ENCODE measurements at places on chromosomes 13 and 19.

DNA sequence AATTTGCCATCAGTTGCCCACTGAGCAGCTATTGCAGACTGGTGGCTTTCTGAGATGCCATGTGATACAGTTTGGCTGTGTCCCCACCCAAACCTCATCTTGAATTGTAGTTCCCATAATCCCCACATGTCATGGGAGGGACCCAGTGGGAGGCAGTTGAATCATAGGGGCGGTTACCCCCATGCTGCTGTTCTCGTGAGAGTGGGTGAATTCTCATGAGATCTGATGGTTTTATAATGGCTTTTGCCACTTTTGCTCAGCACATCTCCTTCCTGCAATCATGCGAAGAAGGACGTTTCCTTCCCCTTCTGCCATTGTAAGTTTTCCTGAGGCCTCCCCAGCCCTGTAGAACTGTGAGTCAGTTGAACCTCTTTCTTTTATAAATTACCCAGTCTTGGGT, 34.8 kb upstream of the ANKRD10 start:
- DNase-seq, result no peak

GRCh38 chr13:107258599-107259187, 690.8 kb upstream of the ARGLU1 start:
- no peak for DNase-seq

DNA sequence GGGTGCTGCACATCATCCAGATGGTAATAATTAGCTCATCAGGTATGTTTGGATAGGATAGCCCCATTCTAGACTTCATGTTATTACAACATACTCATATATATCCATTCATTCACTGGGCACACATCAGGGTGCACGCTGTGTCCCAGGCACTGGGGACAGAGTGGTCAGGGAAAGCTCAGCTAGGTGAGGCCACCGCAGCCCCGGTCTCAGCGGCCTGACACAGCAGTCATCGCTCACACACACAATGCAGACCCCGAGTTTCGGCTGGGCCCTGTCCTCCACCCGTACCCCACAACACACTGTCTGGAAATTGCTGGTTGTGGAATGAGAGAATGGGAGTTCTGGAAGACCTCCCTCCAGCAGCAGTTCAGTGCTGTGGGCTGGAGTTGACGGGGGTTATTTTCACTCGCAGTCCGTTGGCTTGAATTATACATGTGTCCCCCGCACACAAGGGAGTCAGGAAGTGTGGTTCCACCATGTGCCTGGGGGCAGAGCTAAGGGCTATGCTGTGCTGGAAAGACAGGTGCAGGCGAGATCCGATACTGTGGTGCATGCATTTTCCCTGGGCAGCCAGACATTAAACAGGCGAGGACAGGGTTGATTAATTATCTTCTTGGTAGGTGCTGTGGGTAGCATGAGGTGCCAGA, 257.6 kb downstream of the TEX29 start:
- no peak for DNase-seq

- no peak for DNase-seq
Measured at GRCh38 chr13:29428310-29429181, 166.9 kb downstream of the SLC7A1 start.

GRCh38 chr13:70424428-70424827, 316.2 kb upstream of the KLHL1 start:
- no peak for DNase-seq

DNA sequence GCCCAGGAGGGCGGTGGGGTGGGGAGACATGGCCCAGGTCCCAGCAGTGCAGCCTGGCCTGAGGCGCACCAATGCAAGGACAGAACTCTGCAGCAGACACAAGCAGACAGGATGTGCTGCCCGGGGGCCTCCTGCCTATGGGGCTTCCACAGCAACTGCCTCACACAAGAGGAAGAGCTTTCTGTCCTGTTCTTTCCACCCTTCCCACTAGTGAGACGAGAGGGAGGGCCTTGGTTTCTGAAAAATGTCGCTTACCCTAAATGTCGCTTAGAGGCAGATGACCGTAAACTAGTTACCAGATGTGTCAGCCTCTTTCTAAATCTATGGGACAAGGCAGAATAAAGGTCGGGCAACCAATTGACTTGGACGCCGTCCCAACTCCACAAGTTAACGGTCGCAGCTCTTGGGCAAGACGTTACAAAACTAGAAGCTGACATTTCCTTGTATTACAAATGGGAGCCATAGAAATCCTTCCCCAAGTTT, at the start of gene LAIR1:
Gene LAIR1 (minus strand): TSS at position 157 of the 483 bp plus-strand sequence. CDS start 127 bp downstream, at position 30.
- DNase-seq, result peak; percentile 61

DNA sequence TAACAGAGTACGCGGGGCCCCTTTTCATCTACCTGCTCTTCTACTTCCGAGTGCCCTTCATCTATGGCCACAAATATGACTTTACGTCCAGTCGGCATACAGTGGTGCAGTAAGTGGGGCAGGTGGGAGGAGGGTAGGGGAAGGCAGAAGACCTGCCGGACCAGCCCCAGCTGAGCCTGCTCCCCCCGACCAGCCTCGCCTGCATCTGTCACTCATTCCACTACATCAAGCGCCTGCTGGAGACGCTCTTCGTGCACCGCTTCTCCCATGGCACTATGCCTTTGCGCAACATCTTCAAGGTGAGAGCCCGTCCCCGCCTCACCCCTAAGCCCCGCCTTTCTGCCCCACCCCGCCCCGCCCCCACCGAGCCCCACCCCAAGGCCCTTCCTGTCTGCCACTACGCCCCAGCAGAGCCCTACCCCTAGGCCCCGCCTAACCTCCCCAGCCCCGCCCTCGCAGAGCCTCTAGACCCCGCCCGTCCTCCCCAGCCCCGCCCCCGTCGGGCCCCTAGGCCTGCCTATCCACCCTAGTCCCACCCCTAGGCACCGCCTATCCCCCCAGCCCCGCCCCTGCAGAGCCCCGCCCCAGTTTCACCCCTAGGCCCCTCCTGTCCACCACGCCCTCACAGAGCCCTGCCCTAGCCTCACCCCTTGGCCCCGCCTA, 7.7 kb downstream of the NDUFB7 start:
- DNase-seq, result peak; percentile 75

GRCh38 chr19:53432088-53432661, 391 bp downstream of the ZNF761 start:
- DNase-seq, result peak; percentile 28

- DNase-seq, result no peak
Measured at GRCh38 chr19:23381114-23381513, 14.2 kb downstream of the ZNF91 start.

GRCh38 chr19:19417046-19417445, 11.6 kb downstream of the GATAD2A start:
- no peak for DNase-seq

DNA sequence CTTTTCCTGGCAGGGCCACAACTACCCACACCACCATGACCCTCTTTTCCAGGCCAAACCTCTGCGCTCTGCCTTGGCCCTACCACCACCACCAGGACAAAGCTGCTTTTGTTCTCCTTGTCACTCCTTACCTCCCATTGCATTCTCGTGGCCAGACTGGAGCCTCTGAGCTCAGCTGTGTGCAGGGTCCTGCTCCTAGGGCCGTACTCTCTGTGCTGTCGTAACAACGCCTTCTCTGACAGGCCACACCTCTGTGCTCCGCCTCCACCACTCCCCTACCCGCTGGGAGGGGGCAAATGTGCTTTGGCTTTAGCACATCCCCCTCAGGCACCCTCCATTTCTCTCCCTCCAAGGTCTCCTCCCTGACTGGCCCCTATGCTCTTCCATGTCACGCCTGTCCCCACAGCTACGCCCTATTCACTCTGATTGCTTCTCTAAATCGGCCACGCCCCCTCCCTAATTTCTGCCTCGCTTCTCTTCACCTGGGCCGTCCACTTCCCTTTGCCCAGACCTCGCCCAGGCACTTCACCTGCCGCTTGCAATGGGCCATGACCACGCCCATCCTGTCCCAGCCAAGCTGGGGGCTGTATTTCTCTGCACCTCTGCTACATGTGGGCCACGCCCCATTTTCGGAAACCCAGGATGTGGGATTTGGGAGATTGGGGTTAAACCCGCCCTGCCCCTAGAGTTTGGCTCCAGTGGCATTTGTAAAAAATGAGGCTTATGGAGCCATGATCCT, 472.3 kb downstream of the KLF12 start:
- no peak for DNase-seq

DNA sequence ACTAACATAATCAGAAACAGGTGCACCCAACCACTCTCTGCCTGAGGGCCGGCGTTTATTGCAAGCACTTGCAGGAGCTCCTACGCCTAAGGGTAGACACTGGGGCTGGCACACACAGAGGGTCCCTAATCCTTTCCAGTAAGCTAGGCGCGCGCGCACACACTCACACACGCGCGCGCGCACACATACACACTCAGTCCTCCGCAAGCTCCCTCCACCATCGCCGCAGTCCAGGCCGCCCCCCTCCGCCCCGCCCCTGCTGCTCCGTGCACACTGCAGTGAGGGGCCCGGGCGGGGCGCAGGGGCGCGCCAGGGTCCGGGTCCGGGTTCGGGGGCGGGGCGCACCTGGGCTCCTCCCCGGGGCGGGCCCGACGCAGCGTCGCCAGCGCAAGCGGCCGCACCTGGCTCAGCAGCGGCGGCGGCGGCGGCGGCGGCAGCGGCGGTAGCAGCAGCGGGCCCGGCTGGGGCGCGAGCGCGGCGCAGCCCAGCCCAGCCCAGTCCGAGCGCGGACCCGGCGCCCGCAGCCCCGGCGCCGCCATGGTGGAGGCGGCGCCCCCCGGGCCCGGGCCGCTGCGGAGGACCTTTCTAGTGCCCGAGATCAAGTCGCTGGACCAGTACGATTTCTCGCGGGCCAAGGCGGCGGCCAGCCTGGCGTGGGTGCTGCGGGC, at the start of gene CAMSAP3:
Gene CAMSAP3 (plus strand): TSS at position 398 of the 668 bp plus-strand sequence. CDS start 140 bp downstream, at position 538.
- DNase-seq, result peak; percentile 64

DNA sequence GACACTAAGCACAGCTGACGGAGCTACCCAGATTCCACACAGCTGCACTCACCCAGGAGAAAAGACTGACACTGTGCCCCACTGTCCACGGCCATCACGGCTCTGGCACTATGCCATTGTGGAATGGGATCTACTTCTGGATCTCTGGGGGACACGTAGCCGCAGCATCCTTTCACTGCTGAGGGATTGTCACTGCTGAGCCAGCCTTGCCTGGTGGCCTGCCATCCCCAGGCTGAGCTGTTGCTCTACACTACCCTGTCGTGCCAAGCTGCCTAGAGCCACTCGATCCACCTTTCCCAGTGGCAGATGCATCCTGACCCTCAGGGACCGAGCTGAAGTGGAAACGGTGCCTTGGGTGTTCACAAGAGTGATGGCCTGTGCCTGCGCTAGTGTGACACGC, 5.0 kb upstream of the LILRB5 start:
- no peak for DNase-seq

GRCh38 chr19:44839276-44839675, 6.8 kb upstream of the NECTIN2 start:
- no peak for DNase-seq

DNA sequence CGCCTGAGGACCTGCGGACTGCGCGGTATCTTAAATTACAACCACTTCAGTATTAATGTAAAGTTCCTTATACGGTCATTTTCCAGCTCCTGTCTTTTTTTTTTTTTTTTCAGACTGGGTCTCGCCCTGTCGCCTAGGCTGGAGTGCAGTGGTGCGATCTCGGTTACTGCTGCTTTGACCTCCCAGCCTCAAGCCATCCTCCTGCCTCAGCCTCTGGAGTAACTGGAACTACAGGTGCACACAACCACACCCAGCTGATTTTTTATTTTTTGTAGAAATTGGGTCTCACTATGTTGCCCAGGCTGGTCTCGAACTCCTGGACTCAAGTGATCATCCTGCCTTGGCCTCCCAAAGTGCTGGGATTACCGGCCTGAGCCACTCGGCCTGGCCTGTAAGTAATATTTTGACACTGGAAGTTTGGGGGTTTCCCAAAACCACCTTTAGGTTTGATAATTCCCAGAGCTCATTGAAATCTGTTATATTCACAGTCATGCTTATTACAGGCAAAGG, 406 bp upstream of the EID2B start:
- DNase-seq, result no peak

DNA sequence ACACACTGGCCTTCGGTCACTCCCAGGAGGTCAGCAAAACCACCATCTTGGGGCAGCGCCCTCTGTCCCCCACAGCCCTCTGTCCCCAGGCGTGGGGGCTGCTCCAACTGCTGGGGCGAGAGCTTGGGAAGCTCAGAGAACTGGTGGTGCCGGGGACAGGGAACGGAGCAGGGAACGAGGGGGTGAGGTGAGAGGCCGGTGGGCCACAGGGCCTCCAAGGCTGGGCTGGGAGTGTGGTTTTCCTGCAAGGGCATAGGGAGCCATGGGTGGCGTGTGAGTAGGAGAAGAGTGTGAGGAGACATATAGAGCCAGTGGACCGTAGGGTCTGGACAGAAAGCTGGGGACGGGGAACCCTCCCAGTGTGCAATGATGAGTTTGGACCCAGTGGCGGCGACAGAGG, 34.1 kb downstream of the F2RL3 start:
- DNase-seq, result no peak

DNA sequence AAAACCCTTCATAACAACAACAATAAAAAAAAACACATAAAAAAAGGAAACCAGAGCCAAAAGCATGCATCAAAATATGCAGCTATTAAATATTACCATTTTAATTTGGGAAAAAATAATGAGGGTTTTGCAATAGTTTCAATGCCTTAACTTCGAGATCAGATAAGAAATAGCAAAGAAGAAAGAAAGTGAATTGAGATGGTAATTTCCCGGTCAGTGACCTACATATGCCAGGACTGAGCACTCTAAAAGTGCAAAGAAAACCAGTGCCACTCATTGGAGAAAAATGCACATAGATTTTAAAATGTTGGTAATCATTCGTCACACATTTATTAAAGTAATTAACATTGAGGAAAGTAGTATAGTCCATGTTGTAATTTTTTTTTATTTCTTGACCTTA, 944.2 kb downstream of the EFNB2 start:
- DNase-seq, result no peak

DNA sequence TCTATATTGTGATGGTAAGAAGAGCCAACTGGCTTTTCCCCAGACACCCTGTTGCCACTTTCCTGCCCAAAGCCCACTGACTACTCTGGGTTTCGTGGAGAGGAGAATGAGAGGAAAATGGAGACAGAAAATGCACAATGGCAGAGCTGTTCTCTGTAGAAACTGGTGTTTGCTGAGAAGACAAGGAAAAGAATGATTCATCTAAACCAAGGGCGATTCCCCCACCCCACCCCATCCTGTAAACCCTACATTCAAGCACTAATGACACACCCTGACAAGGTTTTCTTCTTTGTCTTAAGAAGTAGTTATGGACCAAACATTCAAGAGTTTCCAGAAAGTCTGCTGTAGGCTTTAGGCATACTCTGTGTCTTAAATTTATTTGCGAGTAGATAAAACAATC, 68.8 kb downstream of the DOCK9 start:
- DNase-seq, result peak; percentile 22

DNA sequence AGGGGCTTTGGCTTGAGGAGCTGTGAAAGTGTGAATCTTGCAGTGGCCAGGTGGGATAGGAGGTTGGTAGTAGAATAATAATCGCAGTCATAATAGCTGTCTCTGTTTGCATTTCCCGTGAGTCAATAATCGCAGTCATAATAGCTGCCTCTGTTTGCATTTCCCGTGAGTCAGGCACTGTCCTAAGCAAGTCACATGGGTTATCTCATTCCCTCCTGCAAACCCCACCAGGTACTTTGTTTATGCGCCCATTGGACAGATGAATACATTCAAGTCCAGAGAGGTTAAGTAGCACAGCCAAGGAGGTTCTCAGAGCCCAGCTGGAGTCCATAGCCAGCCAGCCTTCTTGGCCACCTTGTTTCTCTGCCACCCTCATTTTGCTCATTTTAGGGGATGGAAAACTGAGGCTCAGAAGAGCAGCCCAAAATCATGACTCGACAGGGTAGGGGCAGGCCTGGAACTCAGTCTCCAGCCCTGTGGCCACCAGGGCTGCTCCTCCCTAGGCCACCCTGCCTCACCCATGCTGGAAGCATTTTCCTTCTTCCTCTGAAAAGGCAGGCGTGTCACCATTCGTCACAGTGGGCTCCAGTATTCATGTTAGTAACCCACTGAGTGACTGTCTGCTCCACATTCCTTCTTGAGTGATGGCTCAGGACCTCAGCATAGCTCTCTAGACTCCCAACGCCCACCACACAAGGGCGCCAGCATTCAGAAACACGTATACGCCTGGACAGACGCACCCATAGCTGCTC, 206.2 kb downstream of the URI1 start:
- DNase-seq, result no peak
